Naive thymus-derived CD4-positive, alpha-beta T cell (primary cell): ENCODE measurements at places on chromosomes 4 and X. TPM values are rescaled to one million over a fixed set of nuclear protein-coding genes. Genes with fewer than 3 reads are reported as not detected.

DNA sequence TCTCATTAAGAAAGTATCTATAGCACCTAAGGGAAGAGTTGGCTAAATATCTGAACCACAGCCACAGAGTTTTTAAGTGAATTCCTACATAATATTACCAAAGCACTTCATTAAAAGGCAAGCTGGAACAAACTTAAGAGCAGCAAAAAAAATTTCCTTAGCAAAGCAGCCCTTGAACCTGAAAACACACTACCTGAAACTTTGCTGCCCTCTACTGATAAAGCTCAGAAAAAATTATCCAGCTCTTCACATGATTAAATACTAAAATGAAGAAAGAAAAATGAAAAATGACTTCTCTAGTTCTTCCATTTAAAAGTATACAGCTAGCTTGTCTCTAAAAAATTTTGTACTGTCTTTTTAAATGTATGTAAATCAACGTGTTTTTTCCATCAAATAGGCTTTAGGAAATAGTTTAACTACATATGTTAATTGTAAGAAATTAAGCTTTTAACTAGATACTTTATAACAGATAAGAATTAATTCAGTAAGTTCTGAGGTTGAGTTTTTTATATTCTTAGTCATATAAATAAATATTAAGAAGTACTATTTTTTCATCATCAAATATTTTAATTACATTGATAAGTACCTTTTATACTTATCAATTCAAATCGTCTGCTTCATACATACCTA lies 156.1 kb downstream of the STPG2 start:
- no peaks in the 10 kb centered on the region for H3K36me3 ChIP-seq
- no peak overlapping the region for H3K4me3 ChIP-seq
- H3K27me3 ChIP-seq, result no peaks in the 10 kb centered on the region
- DNase-seq, result no peak
- H3K27ac ChIP-seq, result no peak overlapping the region
- no peaks in the 10 kb centered on the region for H3K4me1 ChIP-seq

Gene HSPA4L
- total RNA-seq, result not detected

Gene STX18
- 19.0 TPM for total RNA-seq

Gene CLCN4
- 0.30 TPM for total RNA-seq

Gene FGFR3
- total RNA-seq, result not detected

Gene TLR10
- 0.17 and 0.20 TPM in 2 replicates for total RNA-seq

Gene GSX2
- total RNA-seq, result not detected in 2 replicates
